ENCODE measurements at places on chromosomes 16 and 17. TPM values are rescaled to one million over a fixed set of nuclear protein-coding genes. Genes with fewer than 3 reads are reported as not detected.

DNA sequence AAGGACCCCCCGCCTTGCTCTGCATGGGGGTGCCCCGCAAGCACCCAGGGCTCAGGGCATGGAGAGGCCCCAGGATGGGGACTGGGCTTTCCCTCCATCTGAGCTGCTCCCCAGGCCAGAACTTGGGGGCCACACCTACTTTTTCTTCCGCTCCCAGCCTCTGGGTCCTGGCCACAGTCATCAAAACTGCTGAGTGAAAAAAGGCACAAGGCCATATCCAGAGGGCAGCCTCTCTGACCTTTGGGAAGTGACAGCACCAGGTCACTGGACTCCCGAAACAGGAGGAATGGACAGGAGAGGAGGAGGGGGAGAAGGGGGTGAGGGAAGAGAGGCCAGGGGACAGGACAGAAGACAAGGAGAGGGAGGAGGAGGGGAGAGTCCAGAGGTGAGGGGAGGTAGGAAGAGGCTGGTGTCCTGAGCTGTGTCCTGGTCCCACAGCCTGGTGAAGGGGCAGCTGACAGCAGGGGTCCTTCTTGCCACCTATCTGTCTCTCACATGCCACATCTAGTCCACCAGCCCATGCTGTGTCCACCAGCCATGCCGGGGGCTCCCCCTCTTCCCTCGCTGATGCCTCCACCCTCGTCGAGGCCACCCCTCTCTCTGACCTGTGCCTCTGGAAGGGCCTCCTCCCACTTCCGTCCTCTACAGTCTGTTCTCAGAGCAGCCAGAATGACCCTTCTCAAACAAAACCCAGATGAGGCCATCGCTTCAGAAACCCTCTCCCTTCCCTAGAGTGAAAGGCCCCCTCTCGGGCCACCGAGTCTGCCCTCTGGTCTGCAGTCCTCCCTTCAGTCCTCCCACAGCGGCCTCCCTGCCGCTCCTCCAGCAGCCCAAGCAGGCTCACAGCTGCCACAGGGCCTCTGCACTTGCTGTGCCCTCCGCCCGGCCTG, 73.9 kb upstream of the TOB1 start:
- DNase-seq = no peak
- no peak overlapping the region for H3K4me3 ChIP-seq
- peaks cover 32% of the 10 kb centered on the region for H3K4me1 ChIP-seq
- H3K36me3 ChIP-seq = no peaks in the 10 kb centered on the region

Gene PPP1R1B
- total RNA-seq = not detected

GRCh38 chr16:19153876-19154275, 14.2 kb upstream of the SYT17 start:
- H3K4me1 ChIP-seq = no peaks in the 10 kb centered on the region
- no peaks in the 10 kb centered on the region for H3K36me3 ChIP-seq
- DNase-seq = no peak
- no peaks in the 10 kb centered on the region for H3K27me3 ChIP-seq
- H3K27ac ChIP-seq = no peak overlapping the region

- H3K27ac ChIP-seq = no peak overlapping the region
- no peaks in the 10 kb centered on the region for H3K4me1 ChIP-seq
- H3K4me3 ChIP-seq = no peak overlapping the region
- DNase-seq = no peak
- H3K27me3 ChIP-seq = no peaks in the 10 kb centered on the region
Measured at GRCh38 chr17:70365091-70365583, 195.8 kb downstream of the KCNJ2 start.

DNA sequence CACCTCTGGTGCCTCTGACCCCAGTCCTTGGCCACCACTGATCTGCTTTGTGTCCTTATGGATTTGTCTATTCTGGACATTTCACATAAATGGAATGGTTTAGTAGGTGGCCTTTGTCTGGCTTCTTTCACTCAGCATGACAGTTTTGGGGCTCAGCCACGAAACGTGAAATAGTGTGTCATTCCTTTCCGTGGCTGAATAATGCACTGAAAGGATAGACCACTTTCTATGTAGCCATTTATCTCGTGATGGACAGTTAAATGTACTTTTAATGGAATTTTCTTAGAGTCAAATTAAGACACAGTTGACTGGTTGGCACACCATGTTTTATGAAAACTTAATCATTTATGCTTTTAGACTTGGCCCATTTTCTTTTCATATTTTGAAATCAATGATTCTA, 57.4 kb downstream of the LITAF start:
- H3K27me3 ChIP-seq = peaks cover 3% of the 10 kb centered on the region
- H3K4me1 ChIP-seq = no peaks in the 10 kb centered on the region
- H3K4me3 ChIP-seq = no peak overlapping the region
- H3K36me3 ChIP-seq = no peaks in the 10 kb centered on the region
- no peak overlapping the region for H3K27ac ChIP-seq

- H3K4me1 ChIP-seq = peaks cover 28% of the 10 kb centered on the region
- peak overlapping the region; percentile 92 for H3K27ac ChIP-seq
- H3K36me3 ChIP-seq = no peaks in the 10 kb centered on the region
Measured at GRCh38 chr16:56679818-56680217, 2.5 kb upstream of the MT1X start.

GRCh38 chr17:7167832-7168231, 11.3 kb downstream of the ASGR1 start:
- H3K36me3 ChIP-seq = no peaks in the 10 kb centered on the region
- no peak overlapping the region for H3K4me3 ChIP-seq
- peaks cover 18% of the 10 kb centered on the region for H3K27me3 ChIP-seq
- no peaks in the 10 kb centered on the region for H3K4me1 ChIP-seq

DNA sequence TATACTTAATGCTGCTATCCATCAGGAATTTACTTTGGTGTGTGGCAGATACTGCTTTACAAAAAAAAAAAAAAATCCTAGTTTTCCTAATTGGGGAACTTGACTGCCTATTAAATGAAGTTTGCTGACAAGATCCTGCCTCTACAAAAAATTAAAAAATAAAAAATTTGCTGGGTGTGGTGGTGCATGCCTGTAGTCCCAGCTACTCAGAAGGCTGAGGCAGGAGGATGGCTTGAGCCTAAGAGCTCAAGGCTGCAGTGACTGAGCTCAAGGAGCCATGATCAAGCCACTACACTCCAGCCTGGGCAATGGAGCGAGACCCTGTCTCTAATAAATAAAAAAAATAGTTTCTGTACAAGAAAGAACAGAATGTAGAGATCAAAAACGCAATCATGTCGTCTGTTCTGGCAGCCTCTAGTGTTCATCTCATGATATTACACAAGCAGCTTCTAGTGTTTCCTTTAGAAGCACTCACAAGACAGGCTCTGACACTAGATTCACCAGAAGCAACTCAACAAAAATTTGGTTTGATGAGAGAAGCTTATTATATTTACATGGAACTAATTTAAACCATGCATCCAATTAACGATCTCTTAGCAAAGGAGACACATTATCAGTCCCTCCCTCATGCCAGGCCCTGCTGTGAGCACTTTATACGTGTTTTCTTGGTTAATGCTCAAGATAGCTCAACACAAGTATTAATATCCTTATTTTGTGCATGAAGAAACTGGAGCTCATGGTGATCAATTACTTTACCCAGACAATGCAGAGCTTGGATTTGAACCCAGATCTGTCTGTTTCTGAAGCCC, 6.8 kb upstream of the KRTAP17-1 start:
- H3K27me3 ChIP-seq = no peaks in the 10 kb centered on the region
- no peak overlapping the region for H3K4me3 ChIP-seq
- H3K36me3 ChIP-seq = no peaks in the 10 kb centered on the region

GRCh38 chr16:84635702-84636101, 12.6 kb upstream of the KLHL36 start:
- H3K36me3 ChIP-seq = no peaks in the 10 kb centered on the region
- H3K4me1 ChIP-seq = no peaks in the 10 kb centered on the region
- no peak overlapping the region for H3K4me3 ChIP-seq
- no peaks in the 10 kb centered on the region for H3K27me3 ChIP-seq
- no peak overlapping the region for H3K27ac ChIP-seq

- H3K36me3 ChIP-seq = no peaks in the 10 kb centered on the region
- no peaks in the 10 kb centered on the region for H3K4me1 ChIP-seq
- H3K27me3 ChIP-seq = no peaks in the 10 kb centered on the region
- no peak overlapping the region for H3K4me3 ChIP-seq
Measured at GRCh38 chr17:43431714-43432523, 33.1 kb downstream of the ARL4D start.

GRCh38 chr16:89054261-89054661, 39.4 kb upstream of the ACSF3 start:
- H3K36me3 ChIP-seq = no peaks in the 10 kb centered on the region
- no peak overlapping the region for H3K4me3 ChIP-seq
- H3K4me1 ChIP-seq = no peaks in the 10 kb centered on the region
- no peak overlapping the region for H3K27ac ChIP-seq

- H3K36me3 ChIP-seq = no peaks in the 10 kb centered on the region
- no peak overlapping the region for H3K27ac ChIP-seq
- H3K27me3 ChIP-seq = no peaks in the 10 kb centered on the region
- H3K4me3 ChIP-seq = no peak overlapping the region
- DNase-seq = no peak
Measured at GRCh38 chr17:56119936-56120335, 33.3 kb upstream of the ANKFN1 start.

Gene CCL1
- total RNA-seq = not detected

Gene C1QTNF8
- not detected for total RNA-seq

- H3K27me3 ChIP-seq = no peaks in the 10 kb centered on the region
- DNase-seq = no peak
- no peaks in the 10 kb centered on the region for H3K36me3 ChIP-seq
Measured at GRCh38 chr17:51700011-51700760, 439.8 kb downstream of the UTP18 start.

DNA sequence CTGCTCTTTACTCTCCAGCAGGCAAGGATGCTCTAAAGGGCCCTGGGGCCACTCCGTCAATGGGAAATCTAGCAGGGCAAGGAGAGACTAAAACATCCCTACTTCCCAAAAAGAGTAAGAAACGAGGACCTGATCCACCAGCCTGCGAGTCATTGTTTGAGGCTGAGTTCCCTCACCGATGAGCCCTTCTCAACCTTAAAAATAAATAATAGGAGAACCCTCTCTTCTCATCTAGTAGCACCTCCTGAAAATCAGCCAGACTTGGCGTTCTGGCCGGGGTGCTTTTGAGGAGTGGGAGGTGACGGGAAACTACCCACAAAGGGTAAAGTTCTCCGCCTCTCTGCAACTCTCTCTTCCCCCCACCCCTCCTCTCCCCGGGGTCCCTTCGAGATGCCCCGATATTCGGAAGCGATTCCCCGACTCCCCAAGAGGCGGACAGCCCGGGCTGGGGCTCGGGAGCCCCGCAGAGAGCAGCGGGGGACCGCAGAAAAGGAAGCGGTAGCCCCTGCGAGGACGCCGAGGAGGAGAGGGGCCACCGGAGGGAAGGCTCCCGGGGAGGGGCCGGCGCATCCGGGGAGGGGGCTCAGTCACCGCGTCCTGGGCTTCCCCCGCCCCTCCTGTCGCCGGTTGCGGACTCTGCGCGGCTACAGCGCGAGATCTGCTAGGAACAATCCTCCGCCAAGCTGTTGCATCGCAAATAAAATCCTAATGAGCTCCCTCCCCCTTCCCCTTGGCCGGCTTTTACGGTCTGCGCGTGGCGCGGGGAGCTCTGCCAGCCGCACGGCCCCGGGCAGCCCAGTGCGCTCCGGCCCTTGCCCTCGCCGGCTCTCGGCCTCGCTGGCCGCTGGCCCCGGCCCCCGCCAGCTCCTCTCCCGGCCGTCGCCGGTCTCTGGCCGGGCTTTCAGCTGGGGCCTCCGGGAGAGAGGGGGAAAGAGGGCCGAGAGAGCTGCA, 1.3 kb downstream of the HOXB9 start:
- peaks cover 5% of the 10 kb centered on the region for H3K27me3 ChIP-seq
- H3K4me3 ChIP-seq = peak overlapping the region; percentile 62
- H3K4me1 ChIP-seq = peaks cover 20% of the 10 kb centered on the region
- no peaks in the 10 kb centered on the region for H3K36me3 ChIP-seq

Measured in psoas muscle (tissue), 8 donors.